Muscle of arm (tissue), 14 donors: ENCODE measurements at places on chromosomes 5 and 9.

DNA sequence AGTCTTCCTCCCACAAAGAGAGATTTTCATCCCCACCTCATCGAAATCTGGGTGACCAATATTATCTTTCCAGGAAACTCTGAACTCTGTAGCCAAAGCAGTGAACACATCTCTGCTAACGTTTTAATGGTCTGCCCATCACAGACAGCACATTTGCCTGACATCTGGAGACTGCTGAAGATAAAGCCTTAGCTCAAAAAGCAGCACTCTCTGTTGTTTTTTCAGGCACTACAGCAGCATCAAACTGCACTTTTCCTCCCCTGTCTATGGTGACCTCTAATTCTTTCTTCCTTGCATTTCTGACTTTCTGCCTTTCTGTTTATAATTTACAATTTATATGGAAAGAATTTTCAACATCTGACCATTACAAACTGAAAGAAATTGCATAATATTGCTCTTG, 66.8 kb downstream of the RAB3C start:
- no peak for DNase-seq

- no peak for DNase-seq
These were observed 764.5 kb downstream of the EFNA5 start for GRCh38 chr5:106906199-106906598.

GRCh38 chr5:93800988-93801811, 59.8 kb upstream of the POU5F2 start:
- peak; percentile 42 for DNase-seq

- DNase-seq = no peak
These were observed 83.7 kb upstream of the IL12B start for GRCh38 chr5:159414021-159414420.

- DNase-seq = no peak
These were observed 696 bp downstream of the ZNF622 start for GRCh38 chr5:16464664-16465543.

DNA sequence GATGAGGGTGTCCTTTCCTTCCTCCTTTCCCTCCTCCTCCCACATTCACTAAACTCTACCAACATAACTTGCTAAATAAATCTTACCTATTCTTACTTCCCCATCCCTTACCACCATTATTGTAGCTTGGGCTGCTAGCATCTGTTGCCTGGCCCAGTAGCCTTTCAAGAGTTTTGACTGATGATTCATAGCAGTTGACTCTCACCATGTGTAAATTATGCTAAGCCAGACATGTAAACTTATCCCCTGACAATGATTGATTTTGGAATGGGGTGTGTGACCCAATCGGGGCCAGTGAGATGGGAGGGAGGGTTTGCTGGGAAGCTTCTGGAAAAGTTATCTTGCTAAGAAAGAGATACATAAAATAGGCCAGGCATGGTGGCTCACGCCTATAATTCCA, 161.8 kb upstream of the SPRY4 start:
- no peak for DNase-seq

DNA sequence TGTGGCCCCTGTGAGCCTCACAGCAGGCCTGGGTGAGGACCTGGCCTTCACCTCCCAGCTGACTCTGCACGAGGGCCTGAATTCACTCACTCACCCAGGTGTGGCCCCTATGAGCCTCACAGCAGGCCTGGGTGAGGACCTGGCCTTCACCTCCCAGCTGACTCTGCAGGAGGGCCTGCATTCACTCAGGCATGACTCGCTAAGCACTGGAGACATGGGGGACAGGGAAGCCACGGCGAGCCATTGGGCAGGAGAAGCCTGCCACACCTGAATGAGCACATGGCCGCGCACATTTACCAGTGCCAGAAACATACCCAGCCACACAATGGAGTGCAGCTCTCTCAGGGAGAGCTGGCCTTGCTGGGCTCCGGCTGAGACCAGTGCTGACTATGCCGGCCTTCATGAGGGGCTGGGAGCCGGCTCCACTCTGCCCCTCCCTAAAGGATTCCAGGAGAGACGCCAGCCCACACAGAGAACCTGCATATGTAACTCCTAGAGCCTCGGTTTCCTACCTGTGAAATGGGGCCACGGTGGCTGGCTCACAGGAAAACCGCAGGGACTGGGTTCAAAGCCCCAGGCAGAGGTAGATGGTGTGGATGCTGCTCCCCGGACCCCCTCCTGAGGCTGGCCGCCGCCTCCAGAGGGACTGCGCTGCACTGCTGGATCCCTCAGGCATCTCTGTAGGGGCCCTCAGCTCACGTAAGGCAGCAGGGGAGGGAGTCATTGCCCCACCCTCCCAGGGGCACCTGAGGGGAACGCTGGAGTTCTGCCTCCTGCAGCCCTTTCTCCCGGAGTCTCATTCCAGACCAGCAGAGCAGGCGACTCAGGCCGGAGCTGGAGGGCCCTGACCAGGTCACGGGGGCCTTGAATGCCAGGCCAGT, 7.2 kb downstream of the ADAMTS2 start:
- DNase-seq = no peak

DNA sequence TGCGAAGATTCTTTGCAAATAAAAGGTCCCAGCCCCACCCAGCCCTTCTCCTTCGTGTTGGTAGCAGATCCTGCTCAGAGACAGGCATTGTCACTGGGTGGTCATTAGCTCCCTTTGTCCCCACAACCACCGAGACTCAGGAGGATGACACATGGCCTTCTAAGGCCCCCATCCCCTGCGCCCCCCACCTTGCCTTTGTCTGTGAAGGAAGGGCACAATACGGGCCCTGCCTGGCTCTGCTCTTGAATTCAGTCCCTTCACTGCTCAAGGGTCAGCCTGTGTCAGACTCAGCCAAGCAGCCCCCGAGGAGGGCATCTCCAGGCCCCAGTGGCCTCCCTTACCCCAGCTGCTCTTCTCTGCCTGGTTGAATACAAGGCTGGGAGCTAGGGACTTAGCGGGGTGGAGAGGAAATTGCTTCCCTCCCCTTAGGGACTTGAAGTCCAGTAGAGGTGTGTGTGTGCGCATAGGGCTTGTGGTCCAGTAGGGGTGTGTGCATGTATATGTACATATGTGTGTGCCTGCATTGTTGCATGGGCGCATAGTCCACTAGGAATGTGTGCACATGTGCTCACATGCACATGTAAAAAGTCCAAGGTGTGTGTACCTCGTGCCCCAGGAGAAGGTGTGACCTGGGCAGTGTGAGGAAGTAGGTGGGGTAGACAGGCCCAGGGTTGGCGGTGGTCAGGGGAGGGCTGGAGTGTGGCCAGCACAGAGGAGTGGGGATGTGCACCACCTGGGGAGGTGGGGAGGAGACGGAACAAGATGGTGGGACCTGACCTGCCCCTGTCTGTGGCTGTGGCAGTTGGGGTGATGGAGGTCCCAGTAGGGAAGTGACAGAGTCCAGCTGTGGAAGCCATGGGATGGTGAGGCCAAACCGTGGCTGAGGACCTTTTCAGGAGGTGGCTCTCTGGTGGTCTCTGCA, 59.1 kb downstream of the PHF2 start:
- no peak for DNase-seq

DNA sequence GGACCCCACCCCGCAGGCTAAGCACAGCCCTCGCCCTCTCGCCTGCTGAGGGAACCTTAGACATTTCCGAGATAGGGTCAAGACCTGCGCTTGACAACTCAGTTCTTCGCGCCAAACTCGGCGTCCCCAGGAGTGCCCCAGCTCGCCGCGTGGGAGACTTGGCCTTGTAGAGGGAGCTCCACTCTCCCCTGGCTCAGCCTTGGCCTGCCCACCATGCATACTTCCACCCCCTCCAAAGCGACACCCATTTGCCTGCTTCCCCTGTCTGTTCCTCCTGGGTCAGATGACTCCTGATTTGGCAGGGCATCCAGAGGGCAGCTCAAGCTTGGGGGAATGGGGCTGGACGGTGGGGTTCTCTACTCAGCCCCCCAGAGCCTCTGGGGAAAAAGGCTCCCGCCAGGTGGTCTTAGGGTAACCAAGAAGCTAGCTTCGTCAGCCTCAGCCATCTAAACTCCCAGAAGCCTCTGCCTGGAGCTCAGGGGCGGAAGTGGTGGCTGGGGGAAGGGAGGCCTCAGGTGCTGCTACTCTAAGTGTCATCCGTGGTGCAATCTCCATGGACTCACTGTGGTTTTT, 560 bp downstream of the DOCK2 start:
- no peak for DNase-seq

GRCh38 chr5:82794876-82795275, 282.3 kb downstream of the TMEM167A start:
- DNase-seq = no peak

DNA sequence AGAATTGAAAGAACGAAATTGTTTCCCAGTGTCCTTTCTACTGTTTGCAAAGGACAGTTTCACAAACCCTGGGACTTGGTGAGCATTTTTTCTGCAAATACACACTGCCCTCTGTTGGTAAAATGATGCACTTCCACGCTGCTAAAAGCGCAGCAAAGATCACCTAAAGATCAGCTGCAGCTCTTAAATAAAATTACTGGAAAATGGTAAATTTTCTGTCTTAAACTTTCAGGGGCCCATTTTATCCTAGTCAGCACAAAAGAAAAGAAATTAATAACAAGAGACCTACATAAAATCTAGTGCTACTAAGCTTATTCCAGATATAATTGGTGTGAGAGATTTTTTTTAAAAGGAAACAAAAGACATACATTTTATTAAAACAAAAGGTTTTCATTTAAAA, 566.0 kb downstream of the CAAP1 start:
- DNase-seq = peak; percentile 82

- no peak for DNase-seq
These were observed 159.0 kb downstream of the TLE1 start for GRCh38 chr9:81530310-81530810.

DNA sequence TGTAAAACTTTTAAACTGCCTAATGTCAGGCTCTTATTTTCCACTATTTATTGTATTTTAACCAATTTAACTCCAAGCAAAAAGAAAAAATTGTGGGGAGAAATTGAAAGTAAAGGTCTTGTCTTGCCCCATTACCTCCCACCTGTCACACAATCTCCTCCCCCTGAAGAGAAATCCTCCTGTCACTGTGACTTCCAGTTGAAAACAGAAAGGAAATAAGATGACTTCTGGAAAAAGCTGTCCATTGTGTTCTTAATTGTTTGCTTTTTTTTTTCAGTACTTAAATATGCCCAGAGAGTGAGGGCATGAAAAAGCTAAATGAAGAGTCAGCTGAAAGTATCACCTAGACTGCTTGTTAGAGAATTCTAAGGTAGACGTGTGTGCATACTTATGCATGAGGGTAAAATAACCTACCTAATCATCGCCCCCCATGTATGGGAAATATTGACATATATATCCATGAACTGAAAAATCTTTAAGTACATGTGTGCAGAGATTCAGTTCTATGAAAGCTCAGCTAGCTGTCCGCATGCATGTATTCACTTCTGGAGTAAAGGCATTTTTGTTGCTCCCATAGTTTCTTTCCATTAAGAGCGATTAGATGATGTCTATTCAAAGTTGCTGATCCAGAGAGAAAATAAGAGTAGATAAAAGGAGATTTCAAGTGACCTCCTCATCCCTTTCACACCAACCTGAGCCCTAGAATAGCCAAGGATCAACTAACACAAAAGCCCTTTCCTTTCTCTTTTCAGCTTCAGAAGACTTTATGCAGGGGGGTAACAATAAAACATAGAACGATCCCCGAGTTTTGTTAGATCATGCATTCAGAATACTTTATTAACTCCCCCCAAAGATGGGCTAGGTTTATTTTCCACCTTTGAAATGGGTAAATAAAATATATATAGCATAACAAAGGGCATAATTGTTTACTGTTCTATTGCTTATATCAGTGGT, 5.3 kb downstream of the NR2F1-AS1 start:
- DNase-seq = no peak

DNA sequence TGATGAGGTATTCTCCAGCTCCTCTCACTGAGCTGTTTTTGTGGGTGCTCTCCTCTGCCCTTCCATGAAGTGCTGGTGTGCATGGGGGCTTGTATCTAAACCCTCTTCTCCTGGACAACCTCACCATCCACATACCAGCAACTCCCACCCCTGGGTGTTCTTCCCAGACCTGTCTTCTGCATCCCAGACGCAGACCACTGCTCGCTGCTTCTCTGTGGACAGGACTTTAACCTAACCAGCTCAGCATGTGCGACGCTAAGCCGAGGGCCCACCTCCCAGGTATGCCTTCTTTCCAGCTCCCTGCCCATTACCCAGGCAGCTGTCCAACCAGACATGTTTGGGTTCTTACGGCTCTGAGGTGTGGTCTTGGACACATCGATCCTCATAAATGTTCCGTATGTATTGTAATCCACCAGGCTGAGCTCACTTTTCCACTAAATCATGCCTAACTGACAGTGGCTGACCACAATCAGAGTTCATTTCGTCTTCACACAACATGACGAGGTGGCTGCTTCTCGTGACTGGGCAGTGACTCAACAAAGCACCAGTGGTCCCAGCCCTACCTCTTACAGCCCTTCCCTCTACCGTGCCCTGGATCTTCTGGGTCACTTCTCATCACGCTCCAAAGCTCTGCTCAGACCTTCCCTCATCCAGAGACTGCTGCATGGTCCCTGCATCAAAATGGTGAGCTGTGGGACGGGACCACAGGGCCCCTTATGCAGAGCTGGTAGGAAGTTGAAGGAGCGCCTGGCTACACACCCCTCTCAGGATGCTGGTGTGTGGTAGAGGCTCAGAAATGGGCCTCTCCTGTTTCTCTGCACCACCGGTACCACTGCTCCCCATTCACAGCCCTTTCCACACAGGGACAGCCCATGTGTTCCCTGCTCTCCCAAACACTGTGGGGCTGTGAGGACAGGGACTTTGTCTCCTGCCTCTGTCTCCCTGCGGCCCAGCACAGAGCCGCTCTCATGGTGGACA, 9.6 kb upstream of the PTGES2 start:
- no peak for DNase-seq

DNA sequence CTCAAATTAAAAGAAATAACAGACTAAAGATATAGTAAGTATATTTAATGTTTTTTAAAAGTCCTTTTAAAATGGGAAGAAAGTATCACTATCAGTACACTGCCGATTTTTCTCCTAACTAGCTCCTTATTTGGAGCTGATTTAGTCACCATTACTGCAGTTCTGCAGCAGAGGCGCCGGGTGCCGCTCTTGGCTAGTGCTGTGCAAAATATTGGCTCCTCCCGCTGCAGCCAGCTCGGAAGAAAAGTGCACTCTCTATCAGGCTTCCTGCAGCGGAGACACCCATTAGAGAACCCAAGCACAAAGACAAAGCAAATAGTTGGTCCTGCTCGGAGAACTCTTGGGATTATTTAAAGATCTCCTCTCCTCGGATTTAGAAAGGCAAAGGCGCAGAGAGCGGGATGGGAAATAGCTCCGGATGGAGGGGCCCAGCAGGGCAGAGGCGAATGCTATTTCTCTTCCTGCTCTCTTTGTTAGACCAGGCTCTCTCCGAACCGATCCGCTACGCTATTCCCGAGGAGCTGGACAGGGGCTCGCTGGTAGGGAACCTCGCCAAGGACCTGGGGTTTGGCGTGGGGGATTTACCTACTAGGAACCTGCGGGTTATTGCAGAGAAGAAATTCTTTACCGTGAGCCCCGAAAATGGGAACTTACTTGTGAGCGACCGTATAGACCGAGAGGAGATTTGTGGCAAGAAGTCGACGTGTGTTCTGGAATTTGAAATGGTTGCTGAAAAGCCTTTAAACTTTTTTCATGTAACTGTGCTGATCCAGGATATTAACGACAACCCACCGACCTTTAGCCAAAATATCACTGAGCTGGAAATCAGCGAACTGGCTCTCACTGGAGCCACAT, at the start of gene PCDHGB3:
PCDHGB3 (plus strand) TSS at position 249 of the 855 bp plus-strand sequence; CDS start at position 402, 153 bp downstream.
- no peak for DNase-seq
